NCI-H510A (cell line): ENCODE measurements at places on chromosomes 1 and 21.

DNA sequence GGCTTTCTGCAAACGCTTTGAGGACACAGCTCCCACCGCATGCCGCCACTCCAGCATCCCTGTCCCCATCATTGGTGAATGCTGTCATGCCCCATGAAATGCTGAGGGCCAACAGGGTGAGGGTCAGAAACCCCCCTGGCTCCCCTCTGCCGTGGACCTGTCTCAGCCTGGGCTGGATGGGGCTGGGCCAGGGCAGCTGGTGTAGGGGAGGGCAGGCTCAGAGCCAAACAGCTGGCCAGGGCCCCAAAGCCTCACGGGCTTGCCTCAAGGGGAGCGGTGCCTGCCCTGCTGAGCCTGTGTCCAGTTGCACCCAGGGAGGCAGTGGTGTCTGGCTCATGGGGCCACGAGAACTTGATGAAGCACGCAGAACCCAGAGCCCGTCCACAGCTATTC, 49.7 kb downstream of the S100B start:
- no peak for DNase-seq

DNA sequence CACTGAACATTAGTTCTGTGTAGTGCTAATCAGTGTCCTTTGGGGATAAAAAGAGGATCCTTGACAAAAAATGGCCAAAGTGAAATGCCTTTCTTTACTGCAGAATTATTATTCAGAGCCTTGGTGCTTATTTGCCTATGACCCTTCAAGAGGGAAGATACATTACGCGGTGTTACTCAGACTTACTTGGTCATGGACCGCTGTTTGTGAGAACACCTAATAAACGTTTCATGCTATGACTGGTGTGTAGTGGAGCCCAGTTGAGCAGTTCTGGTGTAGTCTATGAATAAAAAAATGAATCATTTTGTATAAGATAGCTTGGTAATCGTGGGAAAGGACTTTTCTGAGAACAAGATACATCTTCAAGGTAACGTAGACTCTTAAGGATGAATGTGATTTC, 8.3 kb downstream of the NFYC start:
- DNase-seq = no peak

- DNase-seq = no peak
Observed at GRCh38 chr21:44556879-44557278, 1.7 kb downstream of the KRTAP10-3 start.

DNA sequence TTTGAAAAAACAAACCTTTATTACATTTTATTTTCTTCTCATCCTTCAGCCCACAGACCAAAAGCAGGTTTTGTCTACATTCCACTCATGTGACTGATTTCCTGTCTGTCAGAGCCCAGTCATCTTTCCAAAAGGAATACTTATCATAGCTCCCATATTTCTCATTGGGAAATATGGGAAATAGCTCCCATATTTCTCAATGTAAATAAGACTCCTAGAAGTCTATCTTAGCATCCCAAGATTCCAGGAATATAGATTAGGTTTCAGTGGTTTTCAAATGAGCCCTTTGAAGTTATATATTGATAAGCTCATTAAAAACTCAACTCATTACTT, 19.1 kb upstream of the NRDC start:
- no peak for DNase-seq

- DNase-seq = peak; percentile 53
Observed at GRCh38 chr1:15027515-15027986, 126.0 kb upstream of the TMEM51 start.

DNA sequence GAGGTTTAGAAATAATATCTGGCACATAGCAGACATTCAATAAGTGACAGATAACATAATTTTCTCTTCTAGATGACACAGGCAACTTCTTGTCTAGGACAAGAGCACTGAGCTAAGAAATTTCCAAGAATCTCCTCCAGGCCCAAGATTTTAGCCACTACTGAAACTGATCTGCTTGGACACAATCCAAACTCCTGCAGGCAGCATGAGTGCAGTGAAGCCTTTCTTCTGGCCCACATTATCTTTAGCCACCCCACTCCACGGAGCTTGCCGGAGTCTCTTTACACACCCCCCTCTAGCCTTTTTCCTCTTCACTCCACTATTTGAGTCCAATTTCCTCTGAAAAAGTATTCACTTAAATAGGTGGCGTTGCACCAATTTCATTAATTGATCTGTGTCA, 142.9 kb upstream of the DUSP10 start:
- DNase-seq = no peak

DNA sequence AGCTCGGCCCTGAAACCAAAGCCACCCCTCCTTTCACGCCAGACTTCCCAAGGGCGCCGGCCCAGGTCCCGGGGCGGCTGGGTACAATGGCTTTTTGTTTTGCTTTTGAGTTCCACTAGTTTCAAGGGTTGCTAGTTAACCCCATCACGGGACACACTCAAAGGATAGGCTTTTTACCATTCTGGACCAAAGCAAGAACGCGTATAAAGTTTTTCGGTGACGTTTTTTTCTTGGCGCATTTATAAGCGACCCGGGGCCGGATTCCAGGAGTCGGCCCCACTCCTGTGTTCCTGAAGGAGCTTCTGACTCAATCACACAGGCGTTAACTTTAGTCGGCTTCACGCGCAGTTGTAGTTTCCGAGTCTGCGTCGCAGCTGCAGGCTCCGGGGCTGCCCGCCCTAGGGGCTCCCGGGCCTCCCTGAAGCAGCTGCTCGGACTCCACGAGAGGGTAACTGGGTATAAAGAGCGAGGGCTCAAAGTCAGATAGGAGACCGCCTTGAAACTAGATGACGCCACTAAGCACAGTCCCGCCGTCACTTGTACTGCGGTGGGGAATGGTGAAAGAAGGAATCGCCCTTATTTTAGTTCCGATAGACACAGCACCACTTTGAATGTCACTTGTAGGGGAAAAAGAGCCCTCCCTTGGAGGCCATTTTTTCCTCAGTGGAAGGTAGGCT, 707 bp upstream of the KLHL21 start:
- no peak for DNase-seq

GRCh38 chr1:181152892-181153633, 64.6 kb downstream of the IER5 start:
- DNase-seq = no peak

DNA sequence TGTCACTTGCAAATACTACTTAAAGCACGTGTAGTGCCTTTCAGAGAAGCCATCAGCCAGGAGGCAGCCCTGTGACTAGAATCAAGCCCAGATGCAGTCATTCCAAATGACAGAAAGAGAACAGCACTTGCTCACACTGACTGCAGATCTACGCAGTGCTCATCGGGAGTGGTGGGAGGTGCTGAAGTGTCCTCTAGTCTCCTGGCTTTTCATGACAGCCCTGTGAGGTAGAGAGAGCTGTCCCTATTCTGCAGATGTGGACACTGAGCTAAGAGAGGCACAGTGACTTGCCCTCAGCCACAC, 62.3 kb upstream of the EDN2 start:
- no peak for DNase-seq

DNA sequence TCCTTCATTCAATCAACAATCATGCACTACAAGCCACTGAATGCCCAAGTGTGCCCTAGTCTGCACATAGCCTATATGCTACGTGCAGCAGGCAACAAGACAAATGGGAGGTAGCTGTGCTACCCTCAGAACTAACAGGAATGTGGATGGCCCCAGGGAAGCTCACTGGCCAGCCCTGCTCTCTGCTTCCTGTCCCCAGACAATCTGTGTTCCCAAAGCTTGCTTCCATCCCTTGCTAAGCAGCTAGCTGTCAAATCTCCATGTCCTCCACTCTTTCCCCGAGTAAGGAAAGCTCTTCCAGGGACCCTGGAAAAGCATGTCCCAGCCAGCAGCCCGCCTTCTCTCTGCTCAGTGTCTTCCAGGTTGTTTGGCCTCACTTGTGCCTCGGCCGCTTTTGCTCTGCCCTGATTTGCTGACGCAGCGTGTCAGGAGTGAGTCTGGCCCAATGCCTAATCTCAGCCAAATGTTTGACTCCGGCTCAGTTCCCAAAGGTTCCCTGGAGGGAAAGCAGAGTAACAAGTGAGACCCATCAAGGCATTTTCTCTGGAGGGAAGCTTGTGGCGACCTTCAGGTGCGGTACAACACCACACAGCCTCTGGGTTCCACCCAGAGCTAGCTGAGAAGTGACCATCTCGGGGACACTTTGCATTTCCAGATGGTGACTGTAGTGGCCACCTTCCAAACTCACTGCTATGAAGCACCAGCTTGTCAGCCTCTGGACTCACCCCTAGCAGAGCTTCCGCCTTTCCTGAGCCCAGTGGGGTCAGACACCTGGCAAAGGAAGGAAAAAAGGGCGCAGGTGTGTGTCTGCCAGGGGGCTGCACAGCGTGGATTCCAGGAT, 243.4 kb downstream of the RHOU start:
- no peak for DNase-seq

DNA sequence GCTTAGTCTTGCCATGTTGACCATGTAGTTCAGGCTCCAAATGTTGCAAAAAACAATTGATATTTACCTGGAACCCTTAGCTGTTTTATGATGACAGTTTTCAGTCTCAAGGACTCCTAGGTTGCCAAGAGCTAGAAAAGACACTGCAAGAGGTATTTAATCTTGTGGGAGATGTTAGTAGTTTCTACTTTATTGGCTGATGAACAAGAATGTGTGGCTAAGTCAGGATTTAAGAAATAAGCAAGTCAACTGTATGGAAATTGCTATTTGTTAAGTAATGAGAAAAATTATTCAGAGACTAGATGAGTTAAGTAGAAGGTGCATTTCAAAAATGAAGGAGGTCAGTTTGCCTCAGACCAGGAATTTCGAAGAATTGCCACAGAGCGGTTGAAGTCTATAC, 639.7 kb upstream of the USP24 start:
- no peak for DNase-seq

- no peak for DNase-seq
Observed at GRCh38 chr1:116255486-116256285, 117.4 kb upstream of the ATP1A1 start.

DNA sequence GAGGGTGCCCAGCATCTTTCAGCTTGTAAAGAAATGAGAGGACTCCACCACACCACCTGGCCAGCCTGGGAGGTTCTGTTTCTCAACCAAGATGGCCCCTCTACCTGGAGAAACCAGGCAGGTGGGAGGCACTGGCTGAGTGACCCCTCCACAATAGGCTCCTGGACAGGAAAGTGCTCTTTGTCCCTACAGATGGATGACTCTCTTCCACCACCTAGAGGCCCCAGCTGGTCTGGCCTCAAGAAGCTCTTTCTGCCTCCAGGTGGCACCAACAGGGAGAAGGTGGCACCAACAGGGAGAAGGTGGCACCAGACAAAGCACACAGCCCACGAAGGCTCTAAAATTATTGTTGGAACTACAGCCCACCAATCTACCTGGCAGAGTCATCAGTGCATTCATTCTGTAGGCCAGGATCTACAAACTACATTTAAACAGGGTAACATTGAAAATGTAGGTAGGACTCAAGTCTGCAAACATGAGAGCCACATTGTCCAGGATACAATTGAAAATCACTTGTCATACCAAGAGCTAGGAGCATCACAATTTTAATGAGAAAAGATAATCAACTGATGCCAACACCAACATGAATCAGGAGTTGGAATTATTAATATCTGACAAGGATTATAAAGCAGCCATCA, 14.4 kb downstream of the TMPRSS3 start:
- peak; percentile 22 for DNase-seq

GRCh38 chr1:53265581-53265980, 27.3 kb upstream of the MAGOH start:
- no peak for DNase-seq

- no peak for DNase-seq
Observed at GRCh38 chr1:31426249-31426922, 13.4 kb downstream of the SERINC2 start.

DNA sequence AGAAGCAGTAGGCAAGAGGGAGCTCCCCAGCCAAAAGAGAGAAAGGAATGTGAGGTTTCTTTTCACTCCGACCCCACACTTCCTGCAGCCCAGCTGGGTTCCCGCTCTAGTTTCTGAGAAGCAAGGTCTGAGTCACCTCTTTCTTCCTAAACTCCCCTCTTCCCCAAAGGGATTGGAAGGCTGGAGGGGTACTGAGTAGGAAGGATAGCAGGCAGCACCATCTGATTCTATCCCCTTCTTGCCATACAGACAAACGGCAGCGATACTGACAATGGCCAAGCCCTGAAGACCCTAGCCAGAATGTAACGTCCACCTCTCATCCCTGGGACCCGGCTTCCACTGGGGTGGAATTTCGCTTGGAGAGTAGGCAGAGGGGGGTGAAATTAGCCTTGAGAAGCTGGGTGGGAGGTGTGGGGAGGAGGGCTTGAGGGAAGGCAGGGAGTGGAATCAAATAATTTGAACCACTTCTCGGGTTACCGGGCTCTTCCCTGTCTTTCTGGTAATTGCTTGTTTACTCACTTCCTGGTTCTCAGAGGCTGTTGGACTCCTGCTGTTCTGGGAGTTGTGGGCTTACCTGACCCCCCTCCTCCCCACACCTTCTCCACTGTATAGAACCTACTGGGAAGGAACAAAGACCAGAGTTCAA, 13.2 kb downstream of the IER5 start:
- peak; percentile 72 for DNase-seq

- DNase-seq = no peak
Observed at GRCh38 chr1:230958370-230958769, 20.3 kb downstream of the TTC13 start.

DNA sequence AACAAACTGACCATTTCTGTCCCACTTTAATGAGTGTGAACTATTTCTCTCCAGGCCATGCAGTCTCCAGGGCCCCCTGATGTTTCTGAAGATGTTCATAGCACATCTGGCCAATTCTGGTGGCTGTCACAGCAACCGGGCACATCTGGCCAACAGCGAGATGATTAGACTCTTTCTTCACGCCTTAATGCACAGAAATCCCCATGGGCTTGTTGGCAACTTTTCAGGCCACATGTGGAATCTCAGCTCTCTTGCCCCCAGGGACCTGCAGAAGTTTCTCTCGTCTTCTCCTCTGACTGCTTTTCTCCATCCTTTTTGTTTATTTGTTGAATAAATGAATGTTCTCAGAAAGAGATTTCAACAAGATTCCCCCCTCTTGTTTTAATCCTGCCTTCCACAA, 71.2 kb upstream of the HMGB4 start:
- no peak for DNase-seq

GRCh38 chr21:34878940-34879339, 170.2 kb downstream of the RUNX1 start:
- DNase-seq = no peak

- no peak for DNase-seq
Observed at GRCh38 chr21:44783020-44783696, 18.5 kb downstream of the UBE2G2 start.

DNA sequence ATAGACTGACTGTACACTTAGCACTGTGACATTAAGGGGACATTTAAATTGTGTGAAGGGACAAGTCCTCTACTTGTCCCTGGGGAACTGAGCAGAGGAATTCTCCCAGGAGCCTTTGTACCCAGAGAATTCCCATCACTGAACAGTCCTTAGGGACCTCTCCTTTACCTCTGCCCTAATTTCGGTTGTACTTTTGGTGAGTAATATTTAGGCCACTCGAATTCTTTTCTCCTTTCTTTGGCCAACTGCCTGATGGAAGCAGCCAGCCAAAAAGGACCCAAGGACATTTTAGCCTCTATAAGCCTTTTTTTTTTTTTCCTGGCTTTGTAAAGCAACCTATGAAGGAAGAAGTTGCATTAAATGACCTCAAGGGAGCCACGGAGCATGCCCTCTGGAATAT, 71.5 kb downstream of the NR5A2 start:
- DNase-seq = no peak
